ENCODE measurements at places on chromosomes 1 and 21.
A peak's percentile ranks its signal among the peaks of the same experiment; 100 is the strongest.

GRCh38 chr1:226679262-226679661 is 59.8 kb downstream of the ITPKB start:
- DNase-seq = no peak

- DNase-seq = peak; percentile 70
Measured at GRCh38 chr1:155977690-155978324, 540 bp downstream of the ARHGEF2 start.

DNA sequence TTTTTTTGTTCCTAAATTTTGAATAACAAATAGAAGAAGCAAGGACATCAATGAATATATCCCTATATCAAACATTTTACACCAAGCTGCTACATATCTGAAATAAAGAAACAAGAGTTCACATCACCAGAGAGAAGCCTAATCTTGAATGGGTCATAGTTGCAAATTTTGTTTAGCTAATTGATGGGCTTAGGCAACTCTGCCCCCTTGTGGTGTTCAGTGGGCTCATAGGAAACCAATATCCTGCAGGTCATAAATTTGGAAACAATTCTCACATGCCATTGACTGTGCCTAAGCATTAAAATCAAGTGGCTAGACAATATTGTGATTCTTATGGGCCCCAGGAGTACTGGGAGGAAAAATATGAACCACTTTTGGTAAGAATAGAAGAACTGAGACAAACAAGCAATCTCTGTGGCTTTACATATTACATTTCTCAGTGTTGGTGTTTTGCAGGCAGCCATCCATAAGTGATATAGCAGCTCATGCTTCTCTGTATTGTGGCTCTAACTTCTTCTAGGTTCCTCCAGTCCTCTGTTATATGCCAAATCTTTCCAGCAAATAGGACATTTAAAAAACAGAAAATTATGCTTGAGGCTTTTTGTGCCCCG is 1262.8 kb upstream of the PRMT6 start:
- no peak for DNase-seq

GRCh38 chr21:37748351-37748750 is 167.9 kb downstream of the KCNJ6 start:
- no peak for DNase-seq

DNA sequence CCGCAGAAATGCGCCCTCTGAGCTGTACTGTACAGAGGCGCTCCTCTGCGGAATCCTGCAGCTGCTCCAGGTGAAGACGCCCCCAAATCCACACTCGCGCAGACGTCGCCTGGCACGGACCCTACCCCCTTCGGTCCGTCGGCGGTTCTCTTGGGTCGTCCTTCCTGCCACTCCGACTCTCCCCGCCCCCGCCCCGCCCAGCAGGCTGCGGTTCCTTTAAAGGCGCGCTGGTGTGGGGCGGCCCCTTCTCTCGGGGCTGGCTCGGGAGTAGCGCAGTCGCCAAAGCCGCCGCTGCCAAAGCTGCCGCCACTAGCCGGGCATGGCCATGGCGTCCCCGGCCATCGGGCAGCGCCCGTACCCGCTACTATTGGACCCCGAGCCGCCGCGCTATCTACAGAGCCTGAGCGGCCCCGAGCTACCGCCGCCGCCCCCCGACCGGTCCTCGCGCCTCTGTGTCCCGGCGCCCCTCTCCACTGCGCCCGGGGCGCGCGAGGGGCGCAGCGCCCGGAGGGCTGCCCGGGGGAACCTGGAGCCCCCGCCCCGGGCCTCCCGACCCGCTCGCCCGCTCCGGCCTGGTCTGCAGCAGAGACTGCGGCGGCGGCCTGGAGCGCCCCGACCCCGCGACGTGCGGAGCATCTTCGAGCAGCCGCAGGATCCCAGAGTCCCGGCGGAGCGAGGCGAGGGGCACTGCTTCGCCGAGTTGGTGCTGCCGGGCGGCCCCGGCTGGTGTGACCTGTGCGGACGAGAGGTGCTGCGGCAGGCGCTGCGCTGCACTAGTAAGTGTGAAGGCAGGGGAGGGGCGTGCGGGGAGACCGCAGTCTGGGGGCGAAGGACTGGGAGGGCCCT is at the start of gene RASSF5:
Gene RASSF5 (plus strand): TSS at position 248 of the 846 bp plus-strand sequence. CDS start 72 bp downstream, at position 320.
- DNase-seq = peak; percentile 78

DNA sequence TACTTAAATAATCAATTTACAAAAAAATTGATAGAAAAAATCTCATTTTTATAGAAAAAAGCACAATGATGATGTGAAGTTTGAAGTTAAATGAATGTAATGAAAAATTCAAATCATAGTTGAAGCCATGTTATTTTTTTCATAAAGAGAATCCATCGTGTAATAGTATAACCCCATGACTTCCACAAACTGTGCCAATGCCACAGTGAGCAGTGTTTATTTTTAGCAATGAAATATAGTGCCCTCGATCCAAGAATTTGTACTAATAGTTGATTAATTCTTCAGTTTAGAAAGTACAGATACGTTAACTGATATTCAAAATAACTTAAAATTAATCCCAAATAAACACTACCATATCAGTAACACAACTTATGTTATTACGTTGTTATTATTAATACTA is 225.9 kb downstream of the PTPRC start:
- DNase-seq = no peak

- DNase-seq = no peak
Measured at GRCh38 chr1:24119859-24120756, 8.2 kb upstream of the MYOM3 start.

- DNase-seq = no peak
Measured at GRCh38 chr1:75841421-75841820, 44.7 kb downstream of the MSH4 start.

DNA sequence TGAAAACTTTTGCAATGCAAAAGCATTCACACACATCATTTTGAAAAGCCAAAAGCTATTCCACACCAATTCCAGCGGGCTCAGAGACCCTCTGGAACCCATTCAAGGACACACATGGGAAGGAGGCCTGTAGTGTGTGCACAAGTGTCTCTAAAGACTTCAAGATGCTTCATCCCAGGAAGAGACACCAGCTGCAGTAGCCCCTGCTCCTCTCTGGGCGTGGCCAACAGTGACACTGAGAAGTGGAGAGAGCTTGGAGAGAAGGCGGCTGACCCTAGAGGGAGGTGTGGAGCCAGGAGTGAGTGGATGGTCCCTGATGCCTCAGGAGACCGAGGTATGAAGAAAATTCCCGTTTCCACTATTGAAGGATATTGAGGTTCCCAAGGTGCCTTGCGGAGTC is 14.9 kb upstream of the TNNI1 start:
- no peak for DNase-seq

DNA sequence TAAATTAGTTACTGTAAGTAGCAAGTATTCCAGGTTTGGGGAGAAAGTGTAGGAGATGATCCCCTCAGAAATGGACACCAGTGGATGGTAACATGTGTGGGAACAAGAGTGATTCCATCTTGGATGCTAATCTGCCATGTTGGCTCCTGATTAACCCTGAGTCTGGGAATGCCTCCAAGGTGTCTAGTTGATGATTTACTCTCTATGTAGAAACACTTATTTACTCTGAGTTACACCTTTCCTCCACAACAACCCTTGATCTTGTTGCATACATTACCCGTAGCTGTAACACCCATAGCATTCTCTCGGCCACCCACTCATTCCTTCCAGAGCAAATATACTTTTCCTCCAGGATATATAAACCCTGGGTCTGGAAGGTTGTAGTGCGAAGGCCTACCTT is 315.9 kb upstream of the GREM2 start:
- no peak for DNase-seq

GRCh38 chr1:80633947-80634706 is 1166.6 kb upstream of the ADGRL2 start:
- no peak for DNase-seq

DNA sequence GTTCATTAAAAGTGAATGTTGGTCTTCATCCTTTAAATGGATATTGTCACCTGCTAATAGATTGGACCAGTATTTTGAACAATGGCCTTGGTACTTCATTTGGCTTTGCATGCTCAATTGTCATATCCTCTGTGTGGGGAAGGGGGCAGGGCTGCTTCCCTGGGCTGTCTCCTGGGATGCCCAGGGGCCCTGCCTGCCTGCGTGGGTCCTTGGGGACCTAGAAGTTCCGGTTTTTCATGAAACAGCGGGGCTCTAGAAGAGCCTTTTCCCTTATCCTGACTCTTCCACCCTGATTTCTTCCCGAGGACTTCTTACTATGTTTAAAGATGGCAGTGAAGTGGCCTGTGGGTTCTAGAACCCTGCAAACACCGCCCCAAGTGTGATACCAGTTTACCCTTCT is 97.5 kb downstream of the DISC1 start:
- no peak for DNase-seq

DNA sequence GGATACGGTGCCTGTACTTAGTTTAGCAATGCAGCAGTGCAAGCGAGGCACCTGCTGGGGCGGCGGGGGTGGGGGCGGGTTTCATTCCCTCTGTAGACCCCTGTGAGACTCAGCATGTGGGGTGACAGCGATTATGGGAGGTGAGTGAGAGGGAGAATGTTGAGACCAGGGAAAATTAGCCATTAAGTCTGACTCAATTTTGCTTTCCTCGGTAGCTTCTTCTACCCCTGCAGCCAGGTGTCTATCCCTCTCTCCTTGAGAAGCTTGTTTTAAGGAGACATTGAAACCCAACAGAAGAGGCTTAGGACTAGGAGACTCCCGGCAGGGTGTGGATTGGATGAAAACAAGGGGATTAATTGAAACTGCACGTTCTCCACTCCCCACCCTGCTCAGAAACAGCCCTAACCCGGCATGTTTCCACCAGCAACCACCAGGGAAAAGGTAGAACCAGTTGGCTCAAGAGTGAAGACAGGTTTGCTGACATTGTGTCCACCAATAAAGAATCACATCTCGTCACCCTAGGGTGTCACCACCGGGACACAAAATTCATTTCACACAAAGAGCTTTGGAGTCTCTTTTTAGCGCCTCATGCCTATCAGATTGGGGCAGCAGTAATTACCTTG is 20.6 kb upstream of the ATF3 start:
- DNase-seq = no peak

DNA sequence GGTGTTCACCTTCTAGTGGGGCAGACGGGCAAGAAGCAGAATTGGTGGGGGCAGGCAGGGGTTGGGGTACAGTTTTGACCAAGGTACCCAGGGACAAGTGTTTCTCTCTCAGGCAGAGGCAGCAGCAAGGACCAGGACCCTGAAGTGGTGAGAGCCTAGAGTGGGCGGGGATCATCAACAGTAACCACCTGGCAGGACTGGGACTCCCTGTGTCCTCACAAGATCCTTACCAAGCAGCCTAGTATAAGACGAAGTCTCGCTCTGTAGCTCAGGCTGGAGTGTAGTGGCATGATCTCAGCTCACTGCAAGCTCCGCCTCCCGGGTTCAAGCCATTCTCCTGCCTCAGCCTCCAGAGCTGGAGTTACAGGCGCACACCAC is 3.2 kb upstream of the NADK start:
- DNase-seq = no peak

GRCh38 chr1:85602571-85602970 is 22.0 kb downstream of the CCN1 start:
- DNase-seq = no peak

GRCh38 chr1:184820218-184820750 is 65.6 kb upstream of the EDEM3 start:
- no peak for DNase-seq

Measured in stimulated activated CD4-positive, alpha-beta T cell treated with anti-CD3 and anti-CD28 coated beads, Interleukin-1b, Interleukin-23, amount 100 ng/mL, for 48 hours (primary cell).